ENCODE measurements at places on chromosomes 5 and 9.

DNA sequence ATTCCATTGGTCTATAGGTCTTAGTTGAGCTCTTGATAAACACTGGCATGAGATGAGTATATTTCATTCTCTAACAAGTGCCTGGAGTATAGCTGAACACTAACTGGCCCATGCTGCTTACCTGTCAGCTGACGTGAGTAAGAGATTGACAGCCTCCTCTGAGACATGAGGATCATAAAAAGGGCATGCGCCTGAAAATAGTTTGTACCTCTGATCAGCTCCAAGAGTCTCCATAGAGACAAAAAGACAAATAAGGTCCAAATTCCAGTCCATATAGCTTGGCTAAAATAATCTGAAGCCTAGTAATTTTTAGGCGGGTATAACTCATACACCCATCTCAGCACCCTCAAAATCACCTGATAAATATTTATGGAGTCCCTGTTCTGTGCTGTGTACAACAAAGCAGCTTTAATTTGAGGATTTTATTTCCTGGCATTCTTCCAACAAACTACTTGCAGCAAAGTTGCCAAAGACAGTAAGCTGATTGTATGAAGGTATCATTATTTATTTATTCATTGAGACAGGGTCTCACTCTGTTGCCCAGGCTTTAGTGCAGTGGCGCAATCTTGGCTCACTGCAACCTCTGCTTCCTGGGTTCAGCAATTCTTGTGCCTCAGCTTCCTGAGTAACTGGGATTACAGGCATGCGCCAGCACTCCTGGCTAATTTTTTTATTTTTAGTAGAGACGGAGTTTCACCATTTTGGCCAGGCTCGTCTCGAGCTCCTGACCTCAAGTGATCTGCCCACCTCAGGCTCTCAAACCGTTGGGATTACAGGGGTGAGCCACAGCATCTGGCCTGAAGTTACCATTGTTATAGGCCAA lies 16.2 kb upstream of the FSD1L start:
- no peak for DNase-seq

GRCh38 chr5:180641566-180641900 lies 7.9 kb downstream of the FLT4 start:
- DNase-seq = peak; percentile 50

DNA sequence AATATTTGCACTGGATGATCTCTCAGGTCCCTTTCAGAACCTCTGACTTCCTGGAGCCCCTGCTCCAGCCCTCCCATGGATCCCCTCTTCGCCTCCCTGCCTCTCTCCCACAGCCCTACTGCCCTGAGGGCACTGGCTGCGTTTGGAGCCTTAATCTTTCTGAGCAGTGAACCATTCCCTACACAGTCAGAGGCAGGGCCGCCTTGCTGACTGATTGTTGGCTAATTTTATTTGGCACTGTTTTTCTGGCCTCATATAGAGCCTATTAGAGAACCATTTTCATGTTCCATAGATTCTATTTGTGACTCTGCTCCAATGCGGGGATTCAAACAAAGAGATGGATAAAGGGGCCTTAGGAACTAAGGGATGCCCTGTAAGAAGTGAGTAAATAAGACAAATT lies 91.1 kb downstream of the BRINP1 start:
- DNase-seq = no peak

GRCh38 chr5:14752497-14753071 lies 88.1 kb downstream of the OTULIN start:
- DNase-seq = no peak

Data from activated effector memory CD4-positive, alpha-beta T cell treated with anti-CD3 and anti-CD28 coated beads, Interleukin-2, amount 50 U/mL, for 16 hours (primary cell).